ENCODE measurements at places on chromosomes 2 and 18.
A peak's percentile ranks its signal among the peaks of the same experiment; 100 is the strongest.

DNA sequence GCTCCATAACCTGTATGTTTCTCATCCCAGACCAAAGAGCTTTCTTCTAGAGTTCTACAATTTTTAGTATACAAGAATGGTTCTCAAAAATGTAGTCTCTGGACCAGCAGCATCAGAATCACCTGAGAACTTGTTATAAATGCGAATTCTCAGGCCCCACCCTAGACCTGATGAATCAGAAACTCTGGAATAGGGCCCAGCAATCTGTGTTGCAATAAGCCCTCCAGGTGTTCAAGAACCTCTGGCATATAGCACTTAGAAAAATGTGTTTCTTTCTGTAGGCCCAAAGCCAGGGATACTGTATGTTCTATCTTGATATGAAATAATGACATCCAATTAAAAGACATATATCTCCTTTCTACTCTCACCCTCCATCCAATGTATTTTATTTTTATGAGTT is 10.4 kb downstream of the PAIP2B start:
- H3K36me3 ChIP-seq = no peaks in the 10 kb centered on the region
- no peak overlapping the region for H3K4me3 ChIP-seq
- no peak for DNase-seq
- H3K4me1 ChIP-seq = no peaks in the 10 kb centered on the region
- no peak overlapping the region for H3K27ac ChIP-seq

DNA sequence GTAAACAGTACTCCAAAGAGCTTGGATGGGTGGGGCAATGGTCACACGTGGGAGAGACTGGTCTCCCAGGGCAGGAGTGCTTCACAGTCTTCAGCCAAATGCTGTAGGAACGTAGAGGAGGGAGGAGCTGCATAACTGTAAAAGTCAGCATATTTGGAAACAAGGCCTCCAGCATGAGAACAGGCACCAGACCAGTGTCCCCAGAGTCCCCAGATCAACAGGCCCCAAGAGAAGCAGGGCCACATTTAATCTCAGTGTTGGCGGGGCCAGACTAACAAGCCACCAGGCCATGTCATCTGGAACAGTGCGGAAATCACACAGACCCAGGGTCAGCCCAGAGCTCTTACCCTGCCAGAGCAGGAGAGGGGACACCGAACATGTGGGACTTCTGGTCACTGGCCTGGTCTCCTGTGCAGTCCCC is 63.2 kb downstream of the ADCY3 start:
- H3K4me3 ChIP-seq = no peak overlapping the region
- DNase-seq = no peak
- H3K4me1 ChIP-seq = no peaks in the 10 kb centered on the region
- H3K27me3 ChIP-seq = no peaks in the 10 kb centered on the region
- peaks cover 14% of the 10 kb centered on the region for H3K36me3 ChIP-seq

DNA sequence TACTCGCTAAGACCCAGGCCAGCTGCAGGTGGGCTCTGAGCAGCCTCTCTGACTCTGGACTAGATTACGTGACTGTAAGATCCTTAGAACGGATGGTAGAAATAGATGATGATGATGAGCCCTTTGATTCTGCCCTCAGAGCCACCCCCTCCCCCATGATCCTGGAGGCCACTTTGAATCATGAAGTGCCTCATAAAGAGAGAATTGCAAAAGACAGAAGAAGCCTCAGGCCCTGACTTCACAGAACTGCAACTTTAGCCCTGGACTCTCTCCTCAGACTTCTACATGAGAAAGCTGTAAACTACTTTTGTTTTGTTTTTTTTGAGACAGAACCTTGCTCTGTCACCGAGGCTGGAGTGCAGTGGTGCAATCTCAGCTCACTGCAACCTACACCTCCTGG is 15.4 kb upstream of the TET3 start:
- peaks cover 58% of the 10 kb centered on the region for H3K4me1 ChIP-seq
- H3K36me3 ChIP-seq = peaks cover 4% of the 10 kb centered on the region
- no peak overlapping the region for H3K4me3 ChIP-seq

- H3K4me3 ChIP-seq = no peak overlapping the region
- H3K27me3 ChIP-seq = peaks cover 9% of the 10 kb centered on the region
- no peak for DNase-seq
- H3K4me1 ChIP-seq = no peaks in the 10 kb centered on the region
- no peak overlapping the region for H3K27ac ChIP-seq
Observed at GRCh38 chr2:45307147-45307546, 297.9 kb upstream of the SIX2 start.

GRCh38 chr2:219576505-219577388 is 4.6 kb downstream of the INHA start:
- H3K4me3 ChIP-seq = no peak overlapping the region
- no peak for DNase-seq
- H3K27me3 ChIP-seq = peaks cover 39% of the 10 kb centered on the region
- H3K27ac ChIP-seq = no peak overlapping the region
- no peaks in the 10 kb centered on the region for H3K4me1 ChIP-seq

- DNase-seq = no peak
- no peak overlapping the region for H3K4me3 ChIP-seq
- H3K27me3 ChIP-seq = no peaks in the 10 kb centered on the region
- H3K4me1 ChIP-seq = no peaks in the 10 kb centered on the region
Observed at GRCh38 chr18:33557706-33558105, 20.3 kb upstream of the ASXL3 start.

GRCh38 chr18:12366379-12366778 is 10.6 kb downstream of the AFG3L2 start:
- DNase-seq = no peak
- no peak overlapping the region for H3K27ac ChIP-seq
- H3K27me3 ChIP-seq = no peaks in the 10 kb centered on the region
- H3K4me3 ChIP-seq = no peak overlapping the region
- peaks cover 41% of the 10 kb centered on the region for H3K36me3 ChIP-seq

DNA sequence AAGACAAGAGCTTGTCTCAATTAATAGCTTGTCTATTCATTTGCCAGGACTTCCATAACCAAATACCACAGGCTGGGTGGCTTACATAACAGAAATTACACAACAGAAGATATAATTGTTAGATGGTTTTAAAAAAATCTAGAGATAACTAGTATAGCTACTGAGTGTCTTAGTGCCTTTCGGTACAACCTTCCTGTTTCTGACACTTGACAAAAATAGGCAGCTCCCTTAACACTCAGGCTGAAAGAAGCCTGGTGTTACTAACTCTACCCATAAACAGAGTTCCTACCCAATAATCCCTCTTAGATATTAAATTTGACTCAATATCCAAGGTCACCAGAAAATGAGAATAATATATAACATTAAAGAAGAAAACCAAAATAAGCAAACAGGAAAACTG is 129.7 kb downstream of the BARD1 start:
- DNase-seq = no peak
- peaks cover 4% of the 10 kb centered on the region for H3K27me3 ChIP-seq
- no peak overlapping the region for H3K27ac ChIP-seq
- H3K36me3 ChIP-seq = no peaks in the 10 kb centered on the region

GRCh38 chr2:74554820-74555531 is 456 bp downstream of the DOK1 start:
- H3K4me3 ChIP-seq = peak overlapping the region; percentile 93
- H3K27ac ChIP-seq = peak overlapping the region; percentile 89
- DNase-seq = peak; percentile 55
- peaks cover 20% of the 10 kb centered on the region for H3K27me3 ChIP-seq

DNA sequence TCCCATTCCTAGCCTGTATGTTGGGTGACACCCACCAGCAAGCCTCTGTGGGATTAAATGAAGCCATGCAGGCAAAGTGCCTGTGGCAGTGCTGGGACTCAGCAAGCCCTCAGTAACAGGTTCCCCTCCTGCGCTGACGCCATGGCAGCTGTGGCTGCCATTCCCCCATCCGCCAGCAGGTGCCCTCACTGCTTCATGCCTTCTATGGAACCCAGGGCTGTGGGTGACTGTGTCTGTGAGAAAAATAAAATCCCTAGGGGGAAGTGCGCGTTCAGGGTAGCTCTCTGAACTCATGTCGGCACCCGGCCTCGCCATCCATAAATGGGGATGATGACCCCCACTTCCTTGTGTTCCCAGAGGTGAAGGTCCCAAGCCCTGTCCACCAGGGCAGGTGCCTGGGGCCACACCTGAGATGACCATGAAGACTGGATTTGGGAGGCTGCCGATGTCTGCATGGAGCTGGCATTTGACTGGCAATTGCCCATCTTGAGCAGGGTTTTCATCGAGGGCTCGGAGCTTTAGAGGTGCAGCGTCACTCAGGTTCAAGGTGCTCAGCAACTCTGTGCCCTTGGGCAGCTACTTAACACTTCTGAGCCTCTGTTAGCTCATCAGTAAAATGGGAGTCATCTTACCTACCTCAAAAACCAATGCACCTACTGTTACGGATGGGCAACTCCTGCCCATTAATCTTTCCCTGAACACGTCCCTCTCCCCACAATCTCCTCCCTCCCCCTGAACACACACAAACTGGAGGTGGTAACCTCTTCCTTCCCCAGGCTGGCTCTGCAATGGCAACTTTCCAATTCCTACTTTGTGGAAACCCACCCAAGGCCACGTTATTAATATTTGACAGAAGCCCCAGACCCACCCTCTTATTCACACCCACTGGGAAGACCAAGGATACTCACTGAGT is 2.9 kb upstream of the MAL start:
- H3K4me3 ChIP-seq = no peak overlapping the region
- H3K27ac ChIP-seq = no peak overlapping the region

GRCh38 chr18:12049978-12050811 is 43.4 kb upstream of the ANKRD62 start:
- H3K36me3 ChIP-seq = no peaks in the 10 kb centered on the region
- H3K27me3 ChIP-seq = peaks cover 2% of the 10 kb centered on the region
- peaks cover 15% of the 10 kb centered on the region for H3K4me1 ChIP-seq
- DNase-seq = no peak

GRCh38 chr18:8468921-8469335 is 140.3 kb upstream of the RAB12 start:
- no peaks in the 10 kb centered on the region for H3K36me3 ChIP-seq
- H3K4me3 ChIP-seq = no peak overlapping the region
- no peak overlapping the region for H3K27ac ChIP-seq
- no peak for DNase-seq
- H3K27me3 ChIP-seq = no peaks in the 10 kb centered on the region

GRCh38 chr2:85164145-85164569 is 31.0 kb downstream of the TCF7L1 start:
- no peaks in the 10 kb centered on the region for H3K4me1 ChIP-seq
- no peak for DNase-seq
- H3K27ac ChIP-seq = no peak overlapping the region
- H3K27me3 ChIP-seq = no peaks in the 10 kb centered on the region
- no peaks in the 10 kb centered on the region for H3K36me3 ChIP-seq

- peaks cover 31% of the 10 kb centered on the region for H3K36me3 ChIP-seq
- no peak overlapping the region for H3K4me3 ChIP-seq
- DNase-seq = no peak
- no peaks in the 10 kb centered on the region for H3K27me3 ChIP-seq
- no peak overlapping the region for H3K27ac ChIP-seq
Observed at GRCh38 chr2:73995810-73996209, 11.1 kb downstream of the TET3 start.

DNA sequence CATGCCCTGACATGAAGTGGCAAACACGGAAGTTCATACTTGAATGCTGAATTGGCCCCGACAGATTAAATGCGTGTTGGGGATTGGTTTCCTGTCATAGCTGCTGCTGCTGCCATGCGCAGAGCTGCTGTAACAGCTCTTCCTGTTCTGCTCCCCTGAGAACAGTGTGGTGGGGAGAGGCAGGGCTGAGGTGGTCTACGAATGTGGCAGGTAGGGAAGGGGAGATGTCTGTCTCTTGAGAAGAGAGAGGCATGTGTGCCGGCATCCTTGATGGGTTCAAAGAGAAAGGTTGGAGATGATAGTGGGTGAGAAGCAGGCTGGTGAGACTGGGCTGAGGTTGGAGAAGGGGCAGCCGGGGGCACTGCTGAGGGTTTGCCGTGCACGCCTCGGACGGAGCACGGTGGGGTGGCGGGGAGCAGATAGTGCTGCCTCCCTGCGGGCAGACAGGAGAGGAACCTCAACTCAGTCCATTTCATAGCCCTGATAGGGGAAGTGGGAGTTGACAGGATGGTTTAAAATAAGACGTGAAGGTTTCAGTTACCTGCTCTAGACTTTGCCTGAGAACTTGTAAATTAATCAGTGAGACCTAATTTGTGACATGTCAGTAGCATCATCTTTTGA is 46.1 kb downstream of the TMEM185B start:
- peak overlapping the region; percentile 90 for H3K4me3 ChIP-seq
- H3K36me3 ChIP-seq = peaks cover 2% of the 10 kb centered on the region
- H3K4me1 ChIP-seq = peaks cover 56% of the 10 kb centered on the region

DNA sequence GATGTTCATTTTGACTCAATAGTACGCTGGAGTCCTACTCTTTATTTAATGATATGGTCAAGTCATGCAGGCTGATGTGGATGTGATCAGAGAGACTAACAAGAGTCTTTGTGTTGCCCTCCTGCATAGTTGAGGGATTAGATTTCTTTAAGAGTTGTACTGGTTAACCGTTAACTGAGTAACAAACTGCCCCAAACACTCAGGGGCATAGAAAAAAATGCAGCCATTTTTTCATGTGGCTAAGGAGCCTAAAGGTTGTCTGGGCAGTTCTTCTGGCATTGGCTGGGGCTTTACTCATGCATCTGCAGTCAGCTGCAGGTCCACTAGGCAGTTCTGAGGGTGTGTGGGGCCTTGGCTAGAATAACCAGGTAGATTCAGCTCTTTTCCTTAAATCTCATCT is 32.5 kb downstream of the DOCK10 start:
- H3K27ac ChIP-seq = peak overlapping the region; percentile 76
- H3K4me1 ChIP-seq = peaks cover 95% of the 10 kb centered on the region
- H3K27me3 ChIP-seq = no peaks in the 10 kb centered on the region

GRCh38 chr2:72992734-72993102 is 75.4 kb downstream of the EMX1 start:
- H3K4me3 ChIP-seq = no peak overlapping the region
- H3K4me1 ChIP-seq = no peaks in the 10 kb centered on the region
- no peak for DNase-seq
- no peaks in the 10 kb centered on the region for H3K27me3 ChIP-seq
- H3K27ac ChIP-seq = no peak overlapping the region
- peaks cover 2% of the 10 kb centered on the region for H3K36me3 ChIP-seq

DNA sequence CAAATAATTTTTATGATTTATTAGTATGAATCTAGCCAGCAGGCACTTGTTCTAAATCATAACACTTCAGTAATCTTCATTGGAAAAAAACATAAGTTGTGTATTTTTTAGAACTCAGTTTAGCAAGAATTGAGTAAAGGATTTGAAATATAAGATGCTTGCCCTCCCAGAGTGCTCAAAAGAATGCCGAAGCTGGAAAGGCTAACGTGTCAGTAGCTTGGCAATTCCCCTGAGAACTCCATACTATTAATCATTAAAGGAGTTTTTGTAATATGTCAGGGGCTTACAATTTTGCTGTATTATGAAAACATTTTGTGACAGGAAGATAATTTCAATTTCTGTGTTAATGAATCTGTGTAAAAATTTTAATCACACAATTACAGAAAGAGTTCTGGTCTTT is 122.7 kb downstream of the GULP1 start:
- no peak overlapping the region for H3K4me3 ChIP-seq
- H3K27ac ChIP-seq = no peak overlapping the region
- no peaks in the 10 kb centered on the region for H3K4me1 ChIP-seq
- DNase-seq = no peak
- H3K36me3 ChIP-seq = no peaks in the 10 kb centered on the region
- no peaks in the 10 kb centered on the region for H3K27me3 ChIP-seq

GRCh38 chr2:218431878-218432277 is 13.0 kb downstream of the VIL1 start:
- no peak for DNase-seq
- peaks cover 2% of the 10 kb centered on the region for H3K27me3 ChIP-seq
- H3K4me3 ChIP-seq = no peak overlapping the region
- no peak overlapping the region for H3K27ac ChIP-seq

GRCh38 chr2:151032741-151033191 is 228.9 kb downstream of the RBM43 start:
- H3K4me3 ChIP-seq = no peak overlapping the region
- H3K27me3 ChIP-seq = peaks cover 2% of the 10 kb centered on the region
- no peak for DNase-seq
- H3K4me1 ChIP-seq = peaks cover 6% of the 10 kb centered on the region

- no peaks in the 10 kb centered on the region for H3K27me3 ChIP-seq
- H3K4me1 ChIP-seq = no peaks in the 10 kb centered on the region
- no peaks in the 10 kb centered on the region for H3K36me3 ChIP-seq
- H3K27ac ChIP-seq = no peak overlapping the region
- H3K4me3 ChIP-seq = no peak overlapping the region
Observed at GRCh38 chr18:37669991-37670534, 104.5 kb upstream of the CELF4 start.

All from activated naive CD8-positive, alpha-beta T cell treated with anti-CD3 and anti-CD28 coated beads, Interleukin-2, amount 50 U/mL, for 24 hours (primary cell).